Neural crest cell (in vitro differentiated cells): ENCODE measurements at places on chromosomes 7 and 10. TPM values are rescaled to one million over a fixed set of nuclear protein-coding genes. Genes with fewer than 3 reads are reported as not detected.
A peak's percentile ranks its signal among the peaks of the same experiment; 100 is the strongest.

The GPR26 gene
- not detected in 2 replicates for total RNA-seq

DNA sequence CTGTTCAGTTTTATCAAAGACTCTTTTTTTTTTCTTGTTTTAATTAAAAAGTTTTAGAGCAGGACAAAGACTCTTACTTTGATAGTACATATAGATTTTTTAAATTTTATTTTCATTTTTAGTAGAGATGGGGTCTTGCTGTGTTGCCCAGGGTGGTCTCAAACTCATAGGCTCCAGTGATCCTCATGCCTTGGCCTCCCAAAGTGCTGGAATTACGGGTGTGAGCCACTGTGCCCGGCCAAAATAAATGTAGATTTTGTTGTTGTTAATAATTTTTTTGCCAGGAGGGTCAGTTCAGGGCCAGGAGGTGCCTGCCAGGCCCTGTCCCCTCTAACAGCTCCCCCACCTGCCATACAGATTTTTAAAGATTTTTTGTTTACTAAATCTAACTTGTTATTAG lies 17.0 kb downstream of the DENND10 start:
- peaks cover 8% of the 10 kb centered on the region for H3K36me3 ChIP-seq
- H3K4me3 ChIP-seq: no peak overlapping the region
- DNase-seq: no peak
- no peaks in the 10 kb centered on the region for H3K27me3 ChIP-seq

The ELN gene
- total RNA-seq: 0.41 and 1.0 TPM in 2 replicates

The HSPA12A gene
- 7.4 and 7.6 TPM in 2 replicates for total RNA-seq

DNA sequence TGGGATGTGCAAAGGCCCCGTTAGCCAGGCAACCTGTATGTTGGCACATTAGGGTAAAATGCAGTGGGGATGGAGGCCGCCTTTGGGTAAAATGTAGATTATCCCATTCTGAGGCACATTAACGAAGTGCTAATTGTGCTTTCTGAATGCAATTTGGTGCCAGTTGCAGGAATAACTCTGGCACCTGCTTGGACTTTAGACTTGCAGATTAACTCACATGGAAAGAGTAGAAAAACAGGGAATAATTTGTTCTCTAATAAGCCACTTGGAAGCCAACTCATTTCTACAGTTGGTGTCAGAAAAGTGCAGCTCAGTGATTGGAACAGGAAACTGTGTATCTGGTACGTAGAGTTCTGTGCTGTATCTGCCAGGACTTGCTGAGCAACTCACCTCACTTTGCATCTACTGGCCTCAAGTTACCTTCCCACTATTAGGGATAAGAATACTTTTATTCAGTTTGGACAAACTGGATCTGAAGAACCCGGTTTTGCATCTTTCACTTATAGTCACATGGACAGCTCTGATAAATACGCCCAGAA lies 377.4 kb upstream of the PODXL start:
- peaks cover 37% of the 10 kb centered on the region for H3K27me3 ChIP-seq
- no peaks in the 10 kb centered on the region for H3K4me1 ChIP-seq
- H3K27ac ChIP-seq: no peak overlapping the region
- H3K4me3 ChIP-seq: no peak overlapping the region

The GRID1 gene
- 1.1 and 1.2 TPM in 2 replicates for total RNA-seq

The COBL gene
- 0.05 and 0.41 TPM in 2 replicates for total RNA-seq

- DNase-seq: no peak
- peak overlapping the region; percentile 19 for H3K27ac ChIP-seq
- H3K27me3 ChIP-seq: no peaks in the 10 kb centered on the region
- H3K4me1 ChIP-seq: peaks cover 55% of the 10 kb centered on the region
- H3K4me3 ChIP-seq: no peak overlapping the region
- H3K36me3 ChIP-seq: peaks cover 3% of the 10 kb centered on the region
Observed at GRCh38 chr10:77873536-77874380, 52.8 kb downstream of the DLG5 start.

The IFIT1 gene
- 2.2 and 2.4 TPM in 2 replicates for total RNA-seq

The HEPACAM2 gene
- total RNA-seq: not detected in 2 replicates

The ABHD11 gene
- total RNA-seq: 23.3 and 26.4 TPM in 2 replicates

DNA sequence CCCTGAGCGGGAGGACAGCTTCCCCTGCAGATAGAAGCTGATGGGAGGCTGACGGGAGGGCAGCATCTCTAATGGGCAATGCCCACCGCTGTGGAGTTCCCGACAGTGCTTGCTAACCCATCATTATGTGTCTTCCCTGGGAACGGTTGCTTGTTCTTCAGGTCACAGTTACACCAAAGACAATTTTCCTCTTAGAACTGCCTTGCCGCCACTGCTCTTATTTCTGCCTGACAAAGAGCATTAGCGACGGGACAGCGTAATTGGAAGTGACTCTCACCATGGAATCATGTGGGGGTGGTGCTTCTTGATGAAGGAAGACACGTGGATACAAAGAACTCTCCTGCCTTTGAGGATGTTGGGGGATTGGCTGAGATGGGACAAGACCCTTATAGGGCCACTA lies 81.3 kb upstream of the NPS start:
- no peaks in the 10 kb centered on the region for H3K36me3 ChIP-seq
- DNase-seq: no peak
- H3K4me3 ChIP-seq: no peak overlapping the region
- H3K4me1 ChIP-seq: no peaks in the 10 kb centered on the region
- peaks cover 31% of the 10 kb centered on the region for H3K27me3 ChIP-seq

DNA sequence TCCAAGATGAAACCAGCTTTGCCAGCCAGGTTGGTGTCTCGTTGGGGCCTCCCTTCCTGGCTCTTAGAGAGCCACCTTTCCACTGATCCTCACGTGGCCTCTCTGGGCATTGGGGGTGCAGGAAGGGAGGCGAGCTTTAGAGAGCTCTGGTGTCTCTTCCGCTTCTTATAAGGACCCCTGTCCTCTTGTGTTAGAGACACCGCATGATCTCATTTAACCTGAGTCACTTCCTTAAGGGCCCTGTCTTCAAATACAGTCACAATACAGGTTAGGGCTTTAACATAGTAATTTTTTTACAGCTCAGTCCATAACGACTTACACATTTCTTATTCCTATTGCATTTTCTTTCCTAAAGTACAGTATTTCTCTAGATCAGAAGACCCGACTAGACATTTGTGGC lies 535.8 kb downstream of the SDK1 start:
- no peak overlapping the region for H3K4me3 ChIP-seq
- no peak overlapping the region for H3K27ac ChIP-seq
- DNase-seq: no peak
- no peaks in the 10 kb centered on the region for H3K36me3 ChIP-seq

- no peak for DNase-seq
- H3K4me3 ChIP-seq: no peak overlapping the region
- no peaks in the 10 kb centered on the region for H3K27me3 ChIP-seq
- no peaks in the 10 kb centered on the region for H3K4me1 ChIP-seq
- H3K27ac ChIP-seq: no peak overlapping the region
Observed at GRCh38 chr7:91784469-91784868, 96.0 kb downstream of the MTERF1 start.

The PON1 gene
- not detected in 2 replicates for total RNA-seq

The PTN gene
- total RNA-seq: 228 and 240 TPM in 2 replicates

GRCh38 chr7:71543396-71543795 lies 411.5 kb downstream of the GALNT17 start:
- H3K4me3 ChIP-seq: no peak overlapping the region
- no peaks in the 10 kb centered on the region for H3K27me3 ChIP-seq
- H3K36me3 ChIP-seq: no peaks in the 10 kb centered on the region
- no peak for DNase-seq
- no peak overlapping the region for H3K27ac ChIP-seq

GRCh38 chr7:137120690-137121089 lies 222.8 kb downstream of the PTN start:
- peaks cover 4% of the 10 kb centered on the region for H3K36me3 ChIP-seq
- H3K27ac ChIP-seq: no peak overlapping the region
- no peak overlapping the region for H3K4me3 ChIP-seq
- no peak for DNase-seq
- no peaks in the 10 kb centered on the region for H3K27me3 ChIP-seq
- H3K4me1 ChIP-seq: no peaks in the 10 kb centered on the region

- no peaks in the 10 kb centered on the region for H3K36me3 ChIP-seq
- no peak for DNase-seq
- H3K27me3 ChIP-seq: peaks cover 73% of the 10 kb centered on the region
- peaks cover 10% of the 10 kb centered on the region for H3K4me1 ChIP-seq
- H3K4me3 ChIP-seq: no peak overlapping the region
Observed at GRCh38 chr10:100792574-100792973, 47.2 kb downstream of the PAX2 start.

The CEP55 gene
- total RNA-seq: 30.7 and 30.9 TPM in 2 replicates

The CYP3A7 gene
- not detected in 2 replicates for total RNA-seq

DNA sequence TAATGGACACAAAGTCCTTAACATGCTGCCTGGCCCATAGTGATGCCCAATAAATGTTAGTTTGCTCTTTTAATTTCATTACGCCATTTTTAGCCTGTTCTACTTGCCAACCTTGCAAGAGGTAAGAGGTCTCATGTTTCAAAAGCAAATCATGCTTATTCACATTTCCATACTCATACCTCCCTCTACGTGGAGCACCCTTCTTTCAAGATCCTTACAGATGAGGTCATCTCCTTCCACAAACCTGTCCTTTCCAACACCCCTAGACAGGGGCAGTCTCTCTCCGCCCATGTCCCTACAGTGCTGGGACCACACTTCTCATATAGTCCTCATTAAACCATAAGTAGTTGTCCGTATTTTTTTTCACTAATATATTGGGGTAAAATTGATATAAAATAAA lies 271.3 kb downstream of the FGFR2 start:
- H3K27ac ChIP-seq: no peak overlapping the region
- H3K4me3 ChIP-seq: no peak overlapping the region
- peaks cover 4% of the 10 kb centered on the region for H3K27me3 ChIP-seq
- H3K4me1 ChIP-seq: no peaks in the 10 kb centered on the region
- no peak for DNase-seq
- H3K36me3 ChIP-seq: no peaks in the 10 kb centered on the region

The DNAH11 gene
- total RNA-seq: 0.63 and 0.84 TPM in 2 replicates

DNA sequence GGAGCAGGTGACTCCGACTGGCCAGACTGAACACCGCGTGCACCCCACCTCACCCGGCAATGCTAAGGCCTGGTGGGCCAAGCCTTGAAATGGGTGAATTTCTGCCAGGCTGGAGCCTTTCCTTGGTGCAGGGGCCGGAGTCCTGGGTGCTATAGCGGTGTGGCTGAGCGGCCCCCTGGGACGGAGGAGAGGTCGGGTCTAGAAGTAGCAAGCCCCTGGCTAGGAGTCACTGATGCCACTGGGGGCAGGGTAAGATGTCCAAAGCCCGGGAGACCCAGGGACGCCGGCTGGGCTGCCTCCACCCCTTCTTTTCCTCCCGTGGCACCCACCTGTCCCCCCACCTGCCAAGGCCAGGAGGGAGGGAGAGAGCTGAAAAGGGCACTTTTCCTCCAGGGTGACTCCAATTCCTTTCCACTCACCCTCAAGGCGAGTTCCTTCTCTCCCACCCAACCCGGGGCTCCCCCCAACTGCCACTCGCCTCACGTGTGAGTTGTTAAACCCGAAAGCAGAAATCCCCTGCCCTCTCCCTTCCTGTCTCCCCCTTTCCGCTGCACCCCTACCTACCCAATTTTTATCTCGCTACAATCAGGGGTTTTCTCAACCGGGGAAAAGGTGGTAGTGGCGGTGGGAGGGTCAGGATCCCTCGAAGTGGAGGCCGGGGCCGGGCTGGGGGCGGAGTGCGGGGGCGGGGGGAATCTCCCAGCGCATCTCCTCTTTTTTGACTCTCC lies 6.0 kb upstream of the GATA3 start:
- H3K36me3 ChIP-seq: peaks cover 2% of the 10 kb centered on the region
- no peak for DNase-seq
- peaks cover 97% of the 10 kb centered on the region for H3K27me3 ChIP-seq
- no peak overlapping the region for H3K27ac ChIP-seq
- no peak overlapping the region for H3K4me3 ChIP-seq

DNA sequence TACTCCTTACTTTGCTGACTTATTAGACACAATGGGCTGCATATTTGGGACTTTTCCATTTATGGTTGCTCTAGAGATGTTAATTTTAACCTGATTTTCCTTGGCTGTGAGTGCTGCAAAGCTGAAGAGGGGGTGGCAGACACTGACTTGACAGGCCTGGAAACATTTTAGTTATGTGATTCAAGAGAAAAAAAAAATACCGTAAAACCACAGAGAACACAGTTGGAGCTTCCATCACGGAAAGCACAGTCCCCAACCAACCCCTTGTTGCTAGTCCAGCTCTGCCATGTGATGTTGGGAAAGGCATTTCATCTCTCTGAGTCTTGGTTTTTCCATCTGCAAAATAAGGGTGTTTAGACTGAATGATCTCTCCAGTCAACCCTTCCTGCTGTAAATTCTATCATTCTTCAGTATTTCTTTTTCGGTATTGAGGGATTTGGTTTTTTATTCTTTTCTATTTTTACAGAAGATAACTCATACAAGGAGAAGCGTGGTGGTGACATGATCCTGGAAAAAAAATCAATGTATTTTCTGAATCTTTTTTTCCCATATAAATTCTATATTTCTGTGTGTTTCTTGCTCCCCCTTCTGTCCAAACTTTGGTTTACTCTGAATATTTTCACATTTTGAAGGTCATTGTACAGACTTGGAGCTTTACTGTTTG lies 246.1 kb downstream of the REEP3 start:
- H3K27me3 ChIP-seq: peaks cover 72% of the 10 kb centered on the region
- DNase-seq: no peak
- no peak overlapping the region for H3K27ac ChIP-seq

DNA sequence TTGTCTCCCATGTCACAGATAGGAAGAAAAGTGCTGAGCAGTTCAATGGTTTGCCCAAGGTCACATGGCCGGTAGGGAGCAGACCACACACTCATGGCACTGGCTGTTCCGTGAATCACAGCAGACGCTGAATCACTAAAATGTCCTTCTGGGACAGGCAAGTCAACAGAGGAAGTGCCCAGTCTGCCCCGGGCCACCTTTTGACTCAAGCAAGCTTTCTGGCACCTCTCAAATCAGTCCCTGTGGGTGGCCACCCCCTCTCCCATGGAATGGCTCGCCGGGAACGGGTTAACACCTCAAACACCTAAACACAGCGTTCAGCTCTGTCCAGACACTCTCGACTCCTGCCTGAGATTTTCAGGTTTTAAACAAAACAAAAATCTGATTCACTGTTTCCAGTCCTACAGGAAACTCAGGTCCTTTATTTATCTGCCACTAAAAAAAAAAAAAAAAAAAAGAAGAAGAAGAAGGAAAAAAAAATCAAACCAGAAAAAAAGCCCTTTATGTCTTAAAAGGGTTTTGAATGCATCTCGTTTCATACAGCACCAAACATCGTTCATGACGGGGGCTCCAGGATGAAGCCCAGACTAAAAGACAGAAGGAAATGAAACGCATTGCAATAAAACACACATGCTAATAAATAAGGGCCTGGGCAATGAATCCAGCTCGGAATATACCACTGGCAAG lies 15.5 kb downstream of the CARD11 start:
- no peaks in the 10 kb centered on the region for H3K27me3 ChIP-seq
- DNase-seq: no peak
- no peak overlapping the region for H3K4me3 ChIP-seq
- H3K36me3 ChIP-seq: no peaks in the 10 kb centered on the region

- peak overlapping the region; percentile 85 for H3K27ac ChIP-seq
- no peaks in the 10 kb centered on the region for H3K36me3 ChIP-seq
- DNase-seq: no peak
- peak overlapping the region; percentile 10 for H3K4me3 ChIP-seq
- no peaks in the 10 kb centered on the region for H3K27me3 ChIP-seq
Observed at GRCh38 chr10:79092292-79092896, 23.6 kb downstream of the ZMIZ1 start.

- no peaks in the 10 kb centered on the region for H3K36me3 ChIP-seq
- peak overlapping the region; percentile 89 for H3K4me3 ChIP-seq
- peaks cover 13% of the 10 kb centered on the region for H3K27me3 ChIP-seq
- peak; percentile 100 for DNase-seq
- H3K4me1 ChIP-seq: peaks cover 16% of the 10 kb centered on the region
Observed at GRCh38 chr7:22082886-22083703, 137.4 kb upstream of the CDCA7L start.
